ENCODE measurements at places on chromosomes 4 and X.

GRCh38 chr4:138202686-138203085, 39.5 kb downstream of the SLC7A11 start:
- DNase-seq: no peak

DNA sequence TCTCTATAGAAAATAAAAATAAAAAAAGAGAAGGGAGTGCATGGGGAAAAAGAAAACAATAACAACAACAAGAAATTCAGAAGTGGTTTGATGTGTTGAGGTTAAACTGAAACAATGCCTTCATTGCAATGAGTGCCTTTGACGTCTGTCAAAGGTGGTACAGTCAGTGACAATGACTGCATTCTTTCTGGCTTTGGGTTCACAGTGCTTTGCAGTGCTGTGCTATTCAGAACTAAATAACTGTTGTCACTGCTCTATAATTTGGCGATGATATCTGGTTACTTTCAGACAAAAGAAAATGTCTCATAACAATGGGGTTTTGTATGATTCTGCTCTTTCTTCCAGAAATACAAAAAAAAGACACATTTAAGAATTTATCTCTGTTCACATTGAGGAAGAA, 488.6 kb upstream of the MAGEB2 start:
- DNase-seq: no peak

GRCh38 chr4:7394681-7395451, 39.9 kb downstream of the PSAPL1 start:
- DNase-seq: no peak

DNA sequence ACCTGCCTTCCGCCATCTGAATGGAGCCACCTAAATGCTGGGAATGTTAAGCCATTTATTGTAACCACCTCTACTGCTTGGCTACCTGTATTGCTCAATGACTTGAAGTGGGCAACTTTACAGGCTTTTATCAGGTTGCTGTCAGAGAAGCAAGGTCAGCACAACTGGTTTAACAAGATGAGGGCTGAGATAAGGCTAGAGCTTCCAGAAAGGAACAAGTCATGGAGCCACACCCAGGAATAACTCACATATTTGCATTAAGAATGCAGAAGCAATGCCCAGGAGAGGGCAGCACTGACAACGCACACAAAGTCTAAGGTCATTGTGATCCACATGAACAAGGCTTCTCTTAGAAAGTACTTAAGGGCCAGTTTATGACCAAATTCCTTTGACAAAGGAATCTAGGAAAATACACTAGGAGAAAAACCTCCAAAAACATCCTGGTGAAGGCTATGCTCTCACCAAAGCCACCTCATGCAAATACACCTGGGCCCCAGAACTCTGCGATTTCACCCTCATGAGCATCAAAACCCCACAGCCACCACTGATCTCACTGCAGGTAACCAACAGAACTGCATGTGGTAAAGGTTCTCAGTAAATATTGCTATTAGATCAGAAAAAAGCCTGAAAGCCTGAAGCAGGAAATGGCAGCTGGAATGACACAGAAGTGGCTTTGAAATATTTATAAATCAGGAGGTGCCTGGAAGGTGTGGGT, 15.0 kb upstream of the STS start:
- peak; percentile 27 for DNase-seq

DNA sequence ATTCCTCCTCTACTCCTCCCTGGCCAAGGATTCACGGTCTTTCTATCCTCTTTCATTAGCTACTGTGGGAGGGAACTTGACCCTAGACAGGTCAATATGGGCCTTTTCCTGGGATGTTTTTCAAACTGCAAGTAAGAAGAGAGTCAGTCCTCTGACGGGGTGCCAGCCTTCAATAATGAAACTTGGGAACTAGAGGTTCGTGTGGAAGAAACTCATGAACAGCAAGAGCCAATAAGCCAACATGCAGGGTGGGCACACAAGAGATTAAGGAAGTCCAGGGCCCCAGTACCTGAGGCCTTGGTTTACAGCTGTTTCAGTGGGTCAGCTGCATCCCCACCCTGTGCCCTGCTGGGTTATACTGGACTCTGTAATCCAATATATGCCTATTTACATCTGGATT, 49.3 kb downstream of the LIMCH1 start:
- DNase-seq: no peak

DNA sequence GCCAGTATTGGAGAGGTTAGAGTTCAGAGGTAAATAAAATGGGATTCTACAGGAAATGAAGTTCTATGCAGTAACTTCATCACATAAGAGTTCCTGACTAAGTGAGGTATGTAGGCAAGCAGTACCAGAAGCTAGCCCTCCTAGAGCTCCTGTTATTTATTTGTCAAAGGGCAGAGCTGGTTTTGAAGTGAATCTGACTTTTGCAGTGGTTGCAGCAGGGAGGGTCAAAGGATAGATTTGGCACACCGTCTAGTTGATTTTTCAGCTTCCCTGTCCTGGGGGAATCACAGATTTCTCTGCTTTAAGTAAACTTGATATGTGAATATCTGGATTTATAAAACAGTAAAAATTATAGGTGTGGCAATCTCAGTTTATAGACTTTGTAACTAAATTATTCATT, 130.7 kb downstream of the IL1RAPL2 start:
- no peak for DNase-seq

GRCh38 chr4:113394730-113395530, 345.5 kb downstream of the ANK2 start:
- peak; percentile 74 for DNase-seq

DNA sequence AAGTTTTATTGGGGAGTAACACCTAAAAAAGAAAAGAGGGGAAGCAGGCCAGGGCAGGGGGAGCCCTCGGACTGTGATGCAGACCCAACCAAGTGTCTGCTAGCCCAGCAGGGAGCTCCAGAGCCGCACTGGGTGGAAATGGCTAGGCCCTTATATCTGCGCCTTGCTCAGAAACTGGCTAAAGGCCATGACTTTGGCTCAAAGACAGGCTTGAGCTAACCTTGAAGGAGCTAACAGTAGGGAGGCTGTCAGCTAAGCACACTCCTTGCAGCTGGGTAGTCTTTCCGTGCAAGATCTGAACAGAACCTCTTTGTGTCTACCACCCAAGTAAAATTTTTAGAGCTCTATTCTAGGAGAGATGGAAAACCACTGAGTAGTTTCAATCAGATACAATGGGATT, 43.0 kb downstream of the SEPSECS start:
- DNase-seq: no peak

GRCh38 chrX:132257116-132257515, 37.9 kb upstream of the RAP2C start:
- no peak for DNase-seq

GRCh38 chrX:153646620-153647373, at the start of gene DUSP9:
Gene DUSP9, plus strand, starts transcription at chrX:153647203. Its CDS starts 751 bp downstream, at chrX:153647954.
- no peak for DNase-seq

- DNase-seq: no peak
Observed at GRCh38 chr4:82559735-82560120, 2.1 kb downstream of the TMEM150C start.

DNA sequence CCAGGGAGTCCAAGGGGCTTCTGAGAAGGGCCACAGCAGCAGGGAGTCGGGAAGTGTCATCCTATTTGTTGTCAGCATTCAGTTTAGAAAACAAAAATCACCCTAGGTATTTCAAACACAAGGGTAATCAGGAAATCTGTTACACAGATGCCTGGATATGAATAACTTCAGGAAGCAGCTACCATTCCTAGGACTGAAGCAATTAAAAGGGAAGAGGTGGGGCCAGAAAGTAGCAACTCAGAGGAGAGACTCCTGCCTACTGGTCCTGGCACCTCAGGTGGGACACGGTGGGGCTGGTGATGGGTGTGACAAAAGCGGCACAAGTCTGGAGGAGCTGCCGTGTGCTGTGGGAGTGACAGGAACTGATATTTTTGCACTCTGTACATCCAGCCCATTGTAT, 107.9 kb downstream of the PDGFRA start:
- no peak for DNase-seq

GRCh38 chr4:185110375-185110823, 32.7 kb upstream of the SLC25A4 start:
- no peak for DNase-seq

DNA sequence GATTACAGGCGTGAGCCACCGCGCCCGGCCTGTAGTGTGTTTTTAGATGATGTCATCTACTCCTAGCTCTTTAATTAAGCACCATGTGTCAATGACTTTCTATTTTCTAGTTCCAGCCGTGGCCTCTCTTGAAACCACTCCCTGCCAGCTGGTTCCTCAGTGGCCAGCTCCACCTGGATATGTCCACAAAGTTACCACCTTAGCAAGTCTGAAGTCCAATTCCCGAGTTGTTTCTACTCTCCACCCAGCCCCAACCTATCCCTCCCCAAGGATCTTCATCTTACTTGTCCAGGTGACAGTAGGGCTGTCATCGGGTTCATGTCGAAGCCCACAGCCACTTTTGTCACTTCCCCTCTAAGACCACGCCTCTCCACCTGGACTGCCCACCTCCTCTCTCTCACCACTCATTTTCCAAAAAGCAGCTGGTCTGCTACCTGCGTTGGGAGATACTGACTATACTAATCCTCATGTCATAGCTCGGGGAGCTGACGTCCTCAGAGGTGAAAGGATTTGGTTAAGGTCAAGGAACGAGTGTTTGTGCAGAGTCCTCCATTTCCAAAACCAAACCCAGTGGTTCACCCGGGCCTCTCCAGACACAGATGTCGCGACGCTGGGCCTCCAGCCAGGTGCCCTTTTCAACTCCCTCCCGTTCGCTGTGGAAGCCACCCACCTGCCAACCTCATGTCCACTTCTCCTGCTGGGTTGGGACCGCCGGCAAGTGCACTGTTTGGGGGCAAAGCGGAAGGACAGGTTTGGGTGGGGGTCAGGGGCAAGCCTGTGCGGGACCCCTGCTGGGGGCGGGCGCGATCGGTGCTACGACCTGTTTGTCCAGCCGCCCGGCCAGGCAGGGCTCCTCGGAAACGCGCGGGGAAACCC, 704 bp downstream of the FAM3A start:
- DNase-seq: no peak

DNA sequence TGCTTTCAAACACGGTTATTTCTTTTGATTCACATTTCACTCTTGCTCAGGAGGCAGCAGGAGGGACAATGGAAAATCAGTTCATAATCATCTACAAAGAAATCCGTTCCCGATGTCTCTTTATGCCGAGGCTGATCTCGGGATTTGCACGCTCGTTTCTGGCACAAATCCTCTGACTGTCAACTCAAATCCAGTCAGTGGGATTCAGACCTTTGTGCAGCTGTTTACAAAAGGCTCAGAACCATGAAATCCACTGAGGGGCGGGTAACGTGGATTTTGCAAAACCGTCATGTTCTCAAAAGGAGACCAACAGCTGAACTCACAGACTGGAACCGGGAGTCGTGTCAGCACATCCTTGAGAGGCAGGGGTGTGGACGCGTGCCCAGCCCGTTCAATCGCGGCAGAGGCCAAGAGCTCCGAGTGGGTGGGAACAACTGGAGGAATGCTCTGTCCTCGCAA, 46.4 kb downstream of the ACOX3 start:
- no peak for DNase-seq

GRCh38 chr4:47942081-47942819, 27.9 kb upstream of the NFXL1 start:
- no peak for DNase-seq

DNA sequence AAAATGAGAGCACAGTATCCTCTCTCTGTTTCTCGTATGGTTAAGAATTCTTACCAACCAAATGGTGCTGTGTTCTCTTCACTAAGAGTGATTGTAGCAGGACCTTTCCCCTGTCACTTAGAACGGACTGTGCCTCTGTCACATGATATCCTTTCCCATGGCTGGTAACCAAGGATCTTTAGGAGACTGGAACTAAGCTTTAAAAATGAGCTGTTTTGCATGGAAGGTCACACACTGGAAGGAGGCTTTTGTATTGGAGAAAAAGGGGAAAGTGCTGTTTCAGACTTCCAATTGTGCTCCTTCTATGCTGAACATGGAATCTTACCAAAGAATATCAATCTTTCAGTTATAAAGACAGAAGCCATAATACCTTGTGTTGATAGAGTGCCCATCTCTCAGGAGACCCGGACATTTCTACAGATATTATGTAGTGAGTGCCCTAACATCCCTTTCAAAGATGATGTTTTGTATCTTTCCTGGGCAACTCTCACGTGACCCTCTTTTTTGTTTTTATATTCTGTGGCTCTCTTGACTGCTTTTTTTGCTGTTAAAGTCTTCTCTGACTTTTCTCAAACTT, 148.6 kb downstream of the SLC4A4 start:
- DNase-seq: no peak

DNA sequence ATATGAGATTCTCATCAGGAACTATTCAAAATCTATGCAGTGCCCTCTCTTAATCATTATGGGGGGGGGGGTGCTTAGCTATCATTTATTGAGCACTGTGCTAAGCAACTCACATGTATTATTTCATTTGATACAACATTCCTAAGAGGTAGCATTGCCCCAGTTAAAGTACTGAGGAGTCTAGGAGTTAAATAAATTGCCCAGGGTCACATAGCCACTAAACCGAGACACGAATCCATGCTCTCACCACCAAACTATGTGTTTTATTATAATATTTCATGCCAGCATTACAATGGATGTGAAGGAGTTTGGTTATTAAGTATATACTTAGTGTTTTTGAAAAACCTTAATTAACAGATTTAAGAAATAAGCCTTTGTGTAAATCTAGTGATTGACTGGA, 131.4 kb downstream of the CBR4 start:
- DNase-seq: no peak

DNA sequence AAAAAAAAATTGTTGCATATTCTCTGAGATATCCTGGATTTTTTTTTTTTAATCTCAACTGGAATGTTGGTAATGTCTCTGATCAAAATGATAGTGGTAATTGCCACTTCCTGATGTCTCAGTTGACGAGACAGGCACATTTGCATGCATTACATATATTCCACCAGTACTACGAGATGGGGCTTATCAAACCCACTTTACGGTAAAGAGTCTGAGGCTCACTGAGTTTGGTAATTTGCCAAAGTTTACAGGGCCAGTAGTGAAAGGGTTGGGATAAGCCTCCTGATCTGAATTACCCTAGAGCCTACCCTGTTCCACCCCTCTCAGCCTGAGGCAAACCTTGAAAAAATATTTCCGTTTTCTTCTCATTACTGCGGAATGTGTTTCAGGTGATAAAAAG, 5.3 kb downstream of the MAGEB2 start:
- DNase-seq: no peak

GRCh38 chrX:124113621-124114600, 152.4 kb downstream of the STAG2 start:
- DNase-seq: peak; percentile 17

DNA sequence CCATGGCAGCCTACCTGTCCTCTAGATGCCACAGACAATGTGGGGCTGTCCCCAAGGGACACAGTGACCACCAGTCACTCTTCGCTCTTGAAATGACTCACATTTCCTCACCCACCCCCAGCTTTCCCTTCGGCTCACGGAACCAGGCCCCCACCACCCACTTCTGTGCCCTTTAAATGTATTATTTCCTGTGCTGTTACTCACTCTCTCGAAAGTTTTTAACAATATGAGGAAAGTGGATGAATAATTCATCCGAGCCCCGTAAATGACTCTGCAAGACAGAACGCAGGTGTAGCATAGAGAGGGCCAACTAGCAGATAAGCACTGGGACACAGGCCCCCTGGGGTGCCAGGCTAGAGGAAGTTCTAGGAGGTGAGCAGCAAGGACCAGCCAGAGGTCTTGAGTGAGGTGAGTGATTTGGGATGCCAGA, 179.5 kb upstream of the TBL1X start:
- no peak for DNase-seq
